ENCODE measurements at places on chromosomes 7 and 10.

GRCh38 chr10:78211561-78212051, 177.9 kb downstream of the RPS24 start:
- DNase-seq, result no peak

DNA sequence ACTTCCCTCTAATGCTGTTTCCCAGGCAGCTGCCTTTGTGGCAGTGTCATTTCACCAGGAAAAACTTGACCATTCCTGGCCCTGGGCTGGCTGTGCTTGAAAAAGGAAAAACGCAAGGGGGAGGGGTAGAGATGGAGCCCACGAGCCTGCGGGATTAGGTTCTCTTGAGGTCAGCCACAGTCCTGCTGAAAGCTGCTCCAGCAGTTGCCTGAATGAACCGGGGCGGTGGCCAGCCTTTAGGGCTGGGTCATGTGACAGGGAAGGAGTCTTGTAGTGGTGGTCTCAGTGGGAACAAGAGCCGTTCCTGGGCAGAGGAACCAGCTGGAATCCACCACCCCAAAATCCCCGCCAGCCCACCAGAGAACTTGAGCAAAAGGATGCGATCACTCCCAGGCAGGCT, 51.2 kb upstream of the LRRC4 start:
- no peak for DNase-seq

- no peak for DNase-seq
Measured at GRCh38 chr10:47404446-47404845, 20.4 kb upstream of the ZNF488 start.

- peak; percentile 50 for DNase-seq
Measured at GRCh38 chr7:14191686-14192098, 202.2 kb upstream of the ETV1 start.

- no peak for DNase-seq
Measured at GRCh38 chr10:117132751-117133231, 5.3 kb downstream of the VAX1 start.

- DNase-seq, result peak; percentile 96
Measured at GRCh38 chr7:140625908-140626868, 14.4 kb downstream of the DENND2A start.

GRCh38 chr7:105712877-105713276, 131.6 kb upstream of the EFCAB10 start:
- DNase-seq, result no peak

- DNase-seq, result no peak
Measured at GRCh38 chr10:130740166-130740565, 571.4 kb downstream of the TCERG1L start.

DNA sequence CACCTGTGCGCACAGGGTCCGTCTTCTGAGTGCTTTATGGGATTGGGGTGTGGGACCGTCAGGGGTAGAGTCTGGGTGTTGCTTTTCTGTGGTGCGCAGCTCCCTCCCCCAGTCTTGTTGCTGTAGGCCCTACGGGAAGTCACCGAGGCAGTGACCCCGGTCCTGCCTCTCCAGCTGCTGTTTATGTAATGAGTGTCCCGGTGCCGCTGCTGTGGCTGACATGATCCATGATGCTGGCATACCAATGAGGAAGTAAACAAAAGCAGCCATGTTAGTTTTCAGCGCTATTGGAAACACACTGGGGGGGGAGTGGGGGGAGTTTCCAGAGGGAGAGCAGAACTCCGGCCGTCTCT, 1.1 kb downstream of the TRIM8 start:
- DNase-seq, result no peak

GRCh38 chr7:137313201-137313600, 30.3 kb downstream of the PTN start:
- DNase-seq, result no peak

DNA sequence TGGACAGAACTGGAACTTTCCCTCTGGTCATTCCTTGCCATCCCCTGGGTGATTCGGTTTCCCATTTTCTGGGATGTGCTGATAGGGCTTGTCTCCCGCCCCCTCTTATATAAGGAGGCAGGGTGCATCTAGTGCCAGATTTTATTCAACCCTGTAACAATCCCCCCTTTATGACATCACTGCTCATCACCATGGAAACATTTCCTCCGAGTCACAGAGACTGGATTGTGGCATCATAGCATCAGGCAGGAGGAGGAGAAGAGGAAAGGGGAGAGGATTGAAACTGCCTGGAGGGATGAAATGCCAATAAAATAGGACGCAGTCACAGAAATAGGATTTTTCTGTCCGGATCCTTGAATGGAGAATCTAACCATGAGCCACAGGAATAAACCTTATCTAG, 25.0 kb downstream of the SORCS3 start:
- DNase-seq, result no peak

GRCh38 chr7:75987805-75988567, 6.4 kb downstream of the TMEM120A start:
- no peak for DNase-seq

DNA sequence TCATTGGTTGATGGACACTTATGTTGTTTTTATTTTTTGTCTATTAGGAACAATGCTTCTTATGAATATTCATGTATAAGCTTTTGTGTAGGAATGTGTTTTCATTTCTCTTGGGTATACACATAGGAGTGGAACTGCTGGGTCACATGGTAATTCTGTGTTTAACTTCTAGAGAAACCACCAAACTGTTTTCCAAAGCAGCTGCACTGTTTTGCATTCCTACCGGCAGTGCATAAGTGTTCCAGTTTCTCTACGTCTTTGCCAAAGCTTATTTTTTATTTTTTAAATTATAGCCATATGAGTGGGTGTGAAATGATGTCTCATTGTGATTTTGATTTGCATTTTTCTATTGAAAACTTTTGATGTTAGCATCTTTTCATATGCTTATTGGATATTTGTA, 51.3 kb downstream of the ADK start:
- DNase-seq, result no peak

DNA sequence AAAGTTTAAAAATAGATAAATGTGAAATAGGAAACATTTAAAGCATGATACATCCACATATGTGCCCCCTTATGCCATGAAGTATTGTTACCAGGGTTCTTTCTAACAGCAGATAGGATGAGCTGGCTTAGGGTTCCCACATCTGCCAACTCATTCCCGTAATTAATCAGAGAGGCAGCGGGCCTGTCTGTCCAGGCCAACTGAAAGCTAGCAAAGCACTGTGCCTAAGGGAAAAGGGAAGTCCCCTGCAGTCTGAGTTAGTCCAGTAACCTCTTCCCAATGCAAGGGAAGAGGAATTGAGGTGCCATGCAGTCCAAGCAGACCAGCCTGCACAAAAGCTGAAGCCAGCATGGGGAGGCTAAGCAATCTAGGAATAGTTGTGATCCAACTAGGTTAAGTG, 18.3 kb upstream of the ZC3HAV1L start:
- DNase-seq, result no peak

DNA sequence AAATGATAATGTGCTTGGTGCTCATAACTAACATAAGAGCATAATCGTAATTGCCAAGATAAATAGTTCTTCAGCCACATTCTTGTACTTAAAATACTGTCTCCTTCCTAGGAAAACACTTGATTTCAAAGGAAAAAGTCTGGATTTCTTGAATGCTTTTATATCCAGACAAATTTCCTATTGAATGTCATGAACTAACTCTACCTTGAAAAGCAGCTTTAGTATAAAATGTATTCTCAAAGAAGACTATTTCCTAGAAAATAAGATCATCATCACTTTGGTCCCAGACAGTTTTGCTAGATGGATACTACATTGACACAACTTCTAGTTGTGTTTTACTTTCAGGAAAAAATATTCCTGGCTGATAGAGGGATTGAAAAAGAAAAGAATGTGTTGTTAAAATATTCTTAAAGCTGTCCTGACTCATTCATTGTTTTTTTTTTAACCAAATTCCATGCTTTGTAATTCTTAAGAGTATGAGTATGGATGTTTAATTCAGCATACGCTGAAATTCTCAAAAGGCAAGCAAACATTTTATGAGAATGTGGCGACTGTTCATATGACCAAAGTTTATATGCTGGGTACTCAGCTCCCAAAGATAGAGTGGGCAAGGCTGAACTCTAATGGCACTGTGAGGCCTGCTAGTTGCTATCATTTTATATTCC, 106.1 kb downstream of the PPP1R3A start:
- no peak for DNase-seq

GRCh38 chr7:137816696-137817320, 30.0 kb downstream of the DGKI start:
- no peak for DNase-seq

- peak; percentile 23 for DNase-seq
Measured at GRCh38 chr10:17354781-17355180, 99.6 kb downstream of the ST8SIA6 start.

DNA sequence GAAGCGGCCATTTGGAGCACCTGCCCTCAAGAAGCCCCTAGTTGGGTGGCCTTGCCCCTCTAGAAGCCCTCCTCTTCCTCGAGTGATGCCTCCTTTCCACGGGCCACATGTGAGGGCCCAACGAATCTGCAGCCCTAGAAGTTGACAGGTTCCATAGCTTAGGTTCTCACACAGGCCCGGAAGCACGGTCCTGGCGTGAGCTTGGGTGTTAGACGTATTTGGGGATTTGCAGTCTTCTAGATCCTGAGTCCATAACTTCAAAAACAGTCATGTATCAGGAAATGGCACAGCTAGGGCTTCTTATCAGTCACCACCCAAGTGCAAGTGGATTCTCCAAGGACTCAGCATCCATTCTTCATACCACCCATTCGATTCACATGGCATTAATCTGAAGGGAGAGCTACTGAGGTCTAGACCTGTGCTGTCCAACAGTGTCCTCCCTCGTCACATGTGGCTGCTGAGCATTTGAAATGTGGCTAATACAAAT, 477 bp upstream of the FBXW4 start:
- DNase-seq, result no peak

GRCh38 chr7:25659841-25660240, 431.6 kb upstream of the NPVF start:
- no peak for DNase-seq

- DNase-seq, result no peak
Measured at GRCh38 chr7:137846549-137846826, 286 bp downstream of the DGKI start.

- DNase-seq, result no peak
Measured at GRCh38 chr7:40327873-40328272, 193.1 kb downstream of the SUGCT start.

GRCh38 chr10:125775491-125776106, at the start of gene MMP21:
TSS of gene MMP21 (minus strand) at chr10:125775821. CDS start at chr10:125775821, 0 bp downstream.
- DNase-seq, result no peak

DNA sequence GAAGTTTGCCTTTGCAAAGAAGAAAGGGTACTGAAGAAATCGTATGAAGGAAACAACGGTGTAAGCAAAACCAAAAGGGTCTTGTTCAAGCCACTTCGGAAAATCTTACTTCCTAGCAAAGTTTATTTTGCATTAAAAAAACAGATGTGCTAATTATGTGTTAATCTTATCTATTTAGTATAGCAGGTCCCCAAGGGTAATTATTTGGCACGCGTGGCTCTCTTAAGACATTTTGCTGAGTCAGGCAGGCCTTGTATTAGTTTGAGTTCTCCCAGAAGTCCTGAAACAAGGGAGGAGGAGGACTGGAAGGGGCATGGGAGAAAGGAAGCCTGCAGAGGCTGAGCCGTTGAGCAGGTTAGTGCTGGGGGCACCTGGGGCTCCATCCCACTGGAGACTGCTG, 44.9 kb downstream of the TMEM178B start:
- DNase-seq, result no peak
